ENCODE measurements at places on chromosomes 12 and 14.

DNA sequence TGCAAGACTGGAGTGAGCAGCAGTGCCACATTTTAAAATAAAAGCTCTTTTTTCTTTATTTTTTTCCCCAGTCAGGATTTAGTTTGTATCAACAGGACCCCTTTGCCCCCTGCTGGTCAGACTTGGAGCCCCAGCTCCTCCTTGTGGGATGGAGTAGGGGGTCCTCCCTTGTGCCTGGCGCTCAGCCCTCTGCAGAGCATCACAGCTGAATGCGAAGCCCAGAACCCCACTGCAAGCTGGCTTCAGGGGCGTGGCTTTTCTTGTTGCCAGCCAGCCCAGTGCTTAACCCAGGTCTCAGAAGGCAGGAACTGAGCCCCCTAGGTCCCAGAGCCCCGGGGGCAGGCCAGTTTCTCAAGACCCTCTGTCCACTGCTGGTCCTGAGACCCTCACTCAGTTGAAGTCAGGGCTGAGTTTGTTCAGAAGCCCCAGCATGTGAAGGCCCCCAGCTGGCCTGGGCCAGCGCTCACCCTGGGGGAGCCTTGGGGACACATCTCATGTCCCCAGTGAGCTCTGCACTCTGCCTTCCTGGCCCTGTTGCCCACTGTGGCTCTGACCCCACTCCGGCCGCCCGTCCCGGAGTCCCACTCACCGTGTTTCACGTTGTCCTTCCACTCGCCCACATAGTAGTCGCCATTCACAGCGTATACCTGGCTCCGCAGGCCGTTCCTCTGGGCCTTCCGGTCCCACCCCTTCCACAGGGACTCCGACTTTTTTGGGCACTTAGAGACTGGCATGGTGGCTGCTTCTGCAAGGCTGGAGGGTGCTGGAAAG, 519 bp downstream of the MORN3 start:
- no peak for DNase-seq

DNA sequence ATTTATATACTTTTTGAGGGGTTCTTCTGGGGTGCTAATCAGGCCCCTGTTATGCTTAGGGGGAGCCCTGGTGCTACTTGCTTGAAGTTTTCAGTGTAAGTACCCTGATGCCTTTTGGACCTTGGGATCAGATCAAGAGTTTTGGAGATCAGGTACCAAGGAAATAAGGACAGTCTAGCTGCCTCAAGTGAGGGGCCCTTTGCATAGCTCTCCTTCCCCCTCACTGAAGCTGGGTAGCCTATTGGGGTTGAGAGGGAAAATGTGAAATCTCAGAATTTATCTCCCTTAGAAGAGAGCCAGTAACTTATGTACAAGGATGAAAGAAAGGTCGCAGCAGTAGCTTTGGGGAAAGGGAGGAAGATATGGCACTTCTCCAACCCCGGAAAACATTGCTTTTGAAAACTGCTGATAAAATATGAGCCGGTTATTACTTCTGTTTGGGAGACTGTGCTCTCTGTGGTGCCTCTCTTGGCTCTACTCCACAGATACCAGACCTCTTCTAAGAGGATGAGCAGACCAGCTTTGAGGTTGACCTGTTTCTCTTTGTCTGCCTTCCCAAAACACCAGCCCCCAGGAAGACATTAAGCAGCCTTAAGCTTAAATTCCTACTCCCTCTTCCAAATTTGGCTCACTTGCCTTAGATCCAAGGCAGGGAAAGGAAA, 8.8 kb upstream of the AMHR2 start:
- DNase-seq: no peak

DNA sequence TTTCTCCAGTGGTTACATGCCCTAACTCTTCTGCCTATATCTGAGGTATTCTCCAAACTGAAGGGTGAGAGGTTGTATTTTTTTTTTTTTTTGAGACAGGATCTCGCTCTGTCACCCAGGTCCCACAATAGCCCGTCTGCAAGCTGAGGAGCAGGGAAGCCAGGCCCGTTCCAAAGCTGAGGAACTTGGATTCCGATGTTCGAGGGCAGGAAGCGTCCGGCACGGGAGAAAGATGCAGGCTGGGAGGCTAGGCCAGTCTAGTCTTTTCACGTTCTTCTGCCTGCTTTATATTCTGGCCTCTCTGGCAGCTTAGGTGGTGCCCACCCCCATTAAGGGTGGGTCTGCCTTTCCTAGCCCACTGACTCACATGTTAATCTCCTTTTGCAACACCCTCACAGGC, 67.0 kb upstream of the DYNC1H1 start:
- no peak for DNase-seq

DNA sequence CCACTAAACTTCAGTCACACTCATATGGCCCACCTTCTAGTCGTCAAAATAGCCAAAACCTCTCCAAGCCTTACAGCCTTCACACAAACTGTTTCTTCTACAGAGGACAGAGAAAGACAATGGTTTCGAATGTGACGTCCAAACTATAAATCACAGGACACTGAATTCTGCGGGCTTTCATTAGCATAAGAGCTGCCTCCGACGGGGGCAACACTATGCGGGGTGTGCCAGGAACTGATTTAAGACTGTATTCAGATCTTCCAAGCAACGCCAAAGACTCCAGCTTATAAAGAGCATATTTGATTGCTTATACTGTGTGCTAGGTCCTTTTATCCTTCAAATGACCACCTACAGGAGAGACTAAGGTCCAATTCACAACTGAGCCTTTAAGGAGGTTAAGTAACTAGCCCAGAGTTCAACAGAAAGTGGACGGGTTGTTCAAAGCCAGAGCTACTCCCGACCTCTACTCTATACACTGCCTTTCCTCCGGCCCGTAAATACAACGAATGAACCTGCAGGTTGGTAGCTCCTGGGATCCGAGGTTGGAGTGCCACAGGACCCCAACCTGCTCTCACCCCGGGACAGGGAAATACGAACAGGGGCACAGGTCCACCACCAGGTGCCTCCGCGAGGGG, 575 bp downstream of the L2HGDH start:
- no peak for DNase-seq

- DNase-seq: no peak
Measured at GRCh38 chr12:1632702-1633101, 3.7 kb downstream of the WNT5B start.

DNA sequence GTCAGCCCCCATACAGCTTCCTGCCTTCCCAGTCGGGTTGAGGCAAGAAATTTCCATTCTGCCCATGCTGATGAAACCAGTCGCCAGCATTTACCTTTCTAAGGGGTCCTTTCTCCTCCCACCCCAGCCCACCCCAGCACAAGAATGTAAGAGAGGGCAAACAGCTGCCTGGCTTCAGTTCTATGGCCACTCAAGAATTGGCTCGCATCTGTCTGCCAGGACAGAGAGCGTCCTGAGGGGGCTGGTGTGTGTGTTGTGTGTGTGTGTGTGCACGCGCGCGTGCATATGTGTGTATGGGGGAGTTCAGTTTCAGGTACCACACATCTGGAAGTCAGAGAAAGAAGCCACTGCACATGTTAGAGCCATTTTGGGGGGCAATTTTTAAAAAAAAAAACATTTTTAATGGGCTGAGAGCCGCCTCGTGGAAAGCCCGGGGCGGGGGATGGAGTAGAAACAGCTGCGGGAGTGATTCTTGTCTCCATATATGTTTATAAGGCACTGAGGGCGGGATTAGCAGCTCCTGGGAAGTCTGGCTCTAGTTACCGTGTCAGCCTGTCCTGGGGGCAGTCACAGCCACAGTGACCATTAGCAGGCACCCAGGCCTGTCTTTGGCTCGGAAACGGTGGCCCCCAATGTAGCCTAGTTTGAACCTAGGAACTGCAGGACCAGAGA, at the start of gene WNT5B:
WNT5B (plus strand) TSS at position 566 of the 672 bp plus-strand sequence. CDS start 2,124 bp downstream, outside the sequence.
- no peak for DNase-seq

DNA sequence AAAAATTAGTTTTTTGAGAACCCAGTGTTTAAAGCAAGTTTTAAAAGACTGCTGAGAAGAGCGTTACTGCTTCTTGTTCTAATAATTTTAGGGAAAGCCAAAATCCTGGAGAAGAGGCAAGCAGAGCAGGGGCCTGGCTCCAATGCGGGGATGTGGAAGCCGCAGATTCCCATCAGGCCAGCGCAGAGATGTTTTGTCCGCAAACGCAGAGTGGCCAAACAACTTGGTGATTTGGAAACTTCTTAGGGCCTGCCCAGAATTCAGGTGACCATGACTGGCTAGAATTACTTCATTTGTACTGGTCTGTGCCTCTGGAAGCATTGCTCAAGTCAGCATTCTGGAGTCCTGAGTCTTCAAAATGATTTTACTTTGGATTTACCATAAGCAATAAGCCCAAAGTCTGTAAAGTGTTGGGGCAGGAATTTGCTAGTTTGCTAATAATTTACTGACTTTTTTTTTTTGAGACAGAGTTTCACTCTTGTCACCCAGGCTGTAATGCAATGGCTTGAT, 208.4 kb downstream of the PPM1H start:
- DNase-seq: no peak

GRCh38 chr12:8697120-8697475, 693 bp upstream of the RIMKLB start:
- no peak for DNase-seq

DNA sequence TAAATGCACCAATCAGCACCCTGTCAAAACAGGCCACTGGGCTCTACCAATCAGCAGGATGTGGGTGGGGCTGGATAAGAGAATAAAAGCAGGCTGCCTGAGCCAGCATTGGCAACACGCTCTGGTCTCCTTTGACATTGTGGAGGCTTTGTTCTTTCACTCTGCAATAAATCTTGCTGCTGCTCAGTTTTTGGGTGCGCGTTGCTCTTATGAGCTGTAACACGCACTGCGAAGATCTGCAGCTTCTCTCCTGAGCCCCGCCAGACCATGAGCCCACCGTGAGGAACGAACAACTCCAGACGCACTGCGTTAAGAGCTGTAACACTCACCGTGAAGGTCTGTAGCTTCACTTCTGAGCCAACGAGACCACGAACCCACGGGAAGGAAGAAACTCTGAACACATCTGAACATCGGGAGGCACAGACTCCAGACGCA, 8.4 kb upstream of the PIANP start:
- peak; percentile 68 for DNase-seq

DNA sequence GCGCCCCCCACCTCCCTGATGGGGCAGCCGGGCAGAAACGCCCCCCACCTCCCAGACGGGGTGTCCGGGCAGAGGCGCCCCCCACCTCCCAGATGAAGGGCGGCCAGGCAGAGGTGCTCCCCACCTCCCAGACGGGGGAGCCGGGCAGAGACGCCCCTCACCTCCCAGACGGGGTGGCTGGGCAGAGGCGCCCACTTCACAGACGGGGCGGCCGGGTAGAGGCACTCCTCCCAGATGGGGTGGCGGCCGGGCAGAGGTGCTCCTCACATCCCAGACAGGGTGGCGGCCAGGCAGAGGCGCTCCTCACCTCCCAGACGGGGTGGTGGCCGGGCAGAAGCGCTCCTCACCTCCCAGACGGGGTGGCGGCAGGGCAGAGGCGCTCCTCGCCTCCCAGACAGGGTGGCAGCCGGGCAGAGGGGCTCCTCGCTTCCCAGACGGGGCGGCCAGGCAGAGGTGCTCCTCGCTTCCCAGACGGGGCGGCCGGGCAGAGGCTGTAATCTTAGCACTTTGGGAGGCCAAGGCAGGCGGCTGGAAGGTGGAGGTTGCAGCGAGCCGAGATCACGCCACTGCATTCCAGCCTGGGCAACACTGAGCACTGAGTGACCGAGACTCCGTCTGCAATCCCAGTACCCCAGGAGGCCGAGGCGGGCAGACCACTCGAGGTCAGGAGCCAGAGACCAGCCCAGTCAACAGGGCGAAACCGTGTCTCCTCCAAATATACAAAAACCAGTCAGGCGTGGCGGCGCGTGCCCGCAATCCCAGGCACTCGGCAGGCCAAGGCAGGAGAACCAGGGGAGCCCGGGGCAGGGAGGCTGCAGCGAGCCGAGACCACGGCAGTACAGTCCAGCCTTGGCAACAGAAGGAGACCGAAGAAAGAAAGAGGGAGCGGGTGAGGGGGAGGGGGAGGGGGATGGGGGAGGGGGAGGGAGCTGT, 12.9 kb upstream of the PXN start:
- DNase-seq: no peak

DNA sequence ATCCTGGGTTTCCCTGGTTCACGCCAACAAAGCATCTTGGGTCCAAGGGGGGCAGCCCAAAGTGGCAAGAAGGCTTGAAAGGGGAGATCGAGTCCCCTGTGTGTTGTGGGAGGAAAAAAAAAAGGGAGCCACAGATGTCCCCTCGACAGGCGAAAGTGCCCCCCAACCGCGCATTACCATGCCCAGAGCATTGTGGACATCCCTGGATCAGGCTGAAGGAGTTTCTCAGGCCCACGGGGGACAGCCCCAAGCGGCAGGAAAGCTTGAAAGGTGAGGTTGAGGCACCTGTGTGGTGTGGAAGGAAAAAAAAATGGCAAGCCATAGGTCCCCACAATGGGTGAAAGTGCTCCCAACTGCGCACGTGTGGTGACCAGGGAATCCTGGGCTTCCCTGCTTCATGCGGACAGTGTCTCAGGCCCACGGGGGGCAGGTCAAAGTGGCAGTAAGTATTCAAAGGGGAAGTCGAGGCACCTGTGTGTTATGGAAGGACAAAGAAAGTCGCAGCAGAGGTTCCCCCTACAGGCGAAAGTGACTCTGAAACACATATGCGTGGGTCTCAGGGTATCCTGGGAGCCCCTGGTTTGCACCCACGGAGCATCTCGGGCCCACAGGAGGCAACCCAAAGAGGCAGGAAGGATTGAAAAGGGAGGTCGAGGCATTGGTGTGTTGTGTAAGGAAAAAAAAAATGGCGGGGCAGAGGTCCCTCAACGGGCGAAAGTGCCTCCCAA, 580.1 kb downstream of the ALG10 start:
- no peak for DNase-seq

DNA sequence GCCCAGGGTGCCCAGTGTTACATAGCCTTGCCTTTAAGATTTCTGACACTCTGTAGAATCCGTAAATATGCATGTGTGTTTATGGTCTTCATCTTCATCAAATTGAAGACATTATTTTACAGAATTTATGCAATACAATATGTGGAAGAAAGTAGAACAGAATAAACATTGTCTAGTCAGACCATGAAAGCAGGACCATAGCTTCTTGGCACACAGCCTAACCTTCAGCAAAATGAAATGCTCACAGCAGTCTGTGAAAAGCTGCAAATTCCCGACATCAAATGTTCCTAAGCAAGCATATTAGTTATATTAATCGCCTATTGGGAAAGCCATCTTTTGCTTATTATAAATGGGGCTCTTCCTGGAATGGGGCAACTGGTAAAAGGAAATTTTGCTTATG, 111.3 kb upstream of the GARIN2 start:
- DNase-seq: no peak

DNA sequence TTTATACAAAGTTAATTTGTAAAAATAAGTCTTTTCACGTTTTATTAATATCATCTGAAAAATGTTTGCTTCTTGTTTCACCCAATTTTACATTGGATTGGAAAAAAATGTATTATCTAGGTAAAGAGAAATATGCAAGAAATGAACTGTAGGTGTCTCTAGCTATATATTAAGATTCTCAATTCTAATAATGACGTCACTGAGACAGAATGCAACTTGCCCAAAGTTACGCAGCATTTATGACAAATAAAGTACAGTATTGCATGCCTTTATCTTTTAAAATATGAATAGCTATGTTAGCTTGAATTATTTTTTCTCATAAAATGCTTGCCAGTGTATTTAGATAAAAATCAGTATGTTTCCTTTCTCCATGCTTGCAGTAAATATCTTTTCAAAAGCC, 728.8 kb downstream of the RERGL start:
- DNase-seq: no peak

GRCh38 chr12:78406828-78407227, 457.7 kb upstream of the SYT1 start:
- DNase-seq: no peak

All from stimulated activated effector memory CD8-positive, alpha-beta T cell treated with anti-CD3 and anti-CD28 coated beads, Interleukin-12 subunit alpha, Interleukin-12 subunit beta, amount 100 ng/mL, for 72 hours (primary cell).